ENCODE measurements at places on chromosomes 12 and 14.

- DNase-seq: no peak
Observed at GRCh38 chr12:21340403-21340802, 5.7 kb upstream of the SLCO1A2 start.

DNA sequence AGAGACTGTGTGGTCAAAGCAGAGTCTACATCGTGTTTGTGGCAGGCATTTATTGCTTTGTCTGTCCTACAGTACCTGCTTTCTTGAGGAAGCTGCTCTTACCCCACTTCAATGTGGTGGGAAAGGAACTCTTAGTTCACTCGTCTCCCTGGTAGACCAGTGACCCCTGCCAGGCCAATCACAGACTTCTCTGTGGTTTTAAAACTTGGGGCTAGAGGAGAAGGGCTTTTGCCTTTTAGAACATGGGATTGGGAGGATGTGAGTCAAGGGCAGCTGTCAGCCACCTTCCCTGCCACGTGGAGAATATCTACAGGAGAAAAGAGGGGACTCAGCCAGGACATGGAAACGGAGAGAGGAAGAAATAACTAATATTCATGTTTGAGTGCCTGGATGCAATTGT is 36.8 kb upstream of the TMED10 start:
- DNase-seq: no peak

- no peak for DNase-seq
Observed at GRCh38 chr14:58763210-58763609, 125.4 kb downstream of the DACT1 start.

- DNase-seq: no peak
Observed at GRCh38 chr14:54267172-54267571, 129.6 kb upstream of the CDKN3 start.

DNA sequence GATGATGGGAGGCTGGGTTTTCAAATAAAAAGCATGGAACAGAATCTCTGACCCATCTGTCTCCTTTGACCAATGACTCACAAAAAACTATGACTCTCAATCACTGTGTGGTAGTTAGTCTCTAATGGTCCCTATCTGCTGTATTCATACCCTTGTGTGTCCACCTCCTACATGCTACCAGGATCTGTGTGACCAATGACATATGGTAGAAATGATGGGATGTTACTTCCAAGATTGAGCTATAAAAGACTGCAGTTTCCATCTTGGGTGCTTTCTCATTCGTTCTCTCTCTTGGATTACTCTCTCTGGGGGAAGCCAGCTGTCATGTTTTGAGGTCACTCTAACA is 144.7 kb upstream of the BTG1 start:
- no peak for DNase-seq

- DNase-seq: peak; percentile 20
Observed at GRCh38 chr12:54526812-54527630, 22.4 kb upstream of the PDE1B start.

DNA sequence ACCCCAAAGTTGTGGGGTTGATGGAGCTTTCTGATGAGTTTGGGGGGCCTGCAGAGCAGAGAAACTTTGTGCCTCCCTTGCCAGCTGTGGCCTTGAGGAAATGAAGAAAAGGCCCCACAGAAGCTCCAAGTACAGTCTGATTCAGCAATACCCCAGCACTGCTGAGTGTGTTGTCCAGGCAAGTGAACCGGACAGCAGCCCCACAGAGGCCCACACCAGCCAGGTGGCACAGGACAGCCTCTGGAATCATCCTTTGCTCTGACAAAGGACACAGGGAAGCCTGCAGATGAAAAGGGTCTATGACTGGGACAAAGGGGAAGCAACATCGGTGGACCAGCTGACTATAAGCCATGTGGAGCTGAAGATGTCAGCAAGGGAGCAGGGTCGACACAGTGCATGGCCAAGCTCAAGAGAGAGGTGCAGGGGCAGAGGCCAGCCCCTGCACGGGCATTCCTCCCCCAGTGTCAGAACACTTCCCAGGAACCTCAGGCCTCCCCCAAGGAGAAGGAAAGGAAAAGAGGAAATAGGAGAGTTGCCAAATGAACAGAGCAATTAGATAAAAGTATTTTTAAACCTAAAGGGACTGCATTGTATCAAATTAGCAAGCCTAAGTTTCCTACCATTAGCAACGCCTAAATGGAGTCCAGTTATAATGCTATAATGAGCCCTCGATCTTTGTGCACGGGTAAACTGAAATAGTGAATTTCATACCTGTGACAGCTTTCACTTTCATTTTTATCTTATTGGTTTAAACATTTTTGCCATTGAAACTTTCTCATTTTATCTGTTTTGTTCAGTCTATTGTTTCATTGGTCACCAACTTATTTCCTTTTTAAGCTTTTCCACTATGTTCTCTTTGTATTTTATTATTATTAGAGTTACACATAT is 46.3 kb upstream of the PTGDR start:
- no peak for DNase-seq

DNA sequence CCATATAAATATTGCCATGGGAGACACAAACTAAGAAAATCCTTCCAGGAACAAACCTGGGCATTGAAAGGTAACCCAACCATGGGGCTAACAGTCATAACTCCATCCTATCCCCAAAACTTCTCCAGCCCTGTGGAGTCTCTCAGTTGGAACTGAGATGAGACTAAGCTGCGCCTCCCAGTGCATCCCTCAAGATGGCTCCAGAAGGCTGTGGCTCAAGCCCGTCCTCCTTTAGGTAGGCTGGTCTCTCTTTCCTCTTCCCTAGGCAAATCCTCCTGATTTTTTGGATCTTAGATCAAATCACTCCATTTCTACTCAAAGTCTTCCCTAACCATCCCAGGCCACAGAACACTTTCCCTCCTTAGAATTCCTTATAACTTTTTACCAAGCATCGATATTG is 364.3 kb upstream of the CCDC196 start:
- no peak for DNase-seq

DNA sequence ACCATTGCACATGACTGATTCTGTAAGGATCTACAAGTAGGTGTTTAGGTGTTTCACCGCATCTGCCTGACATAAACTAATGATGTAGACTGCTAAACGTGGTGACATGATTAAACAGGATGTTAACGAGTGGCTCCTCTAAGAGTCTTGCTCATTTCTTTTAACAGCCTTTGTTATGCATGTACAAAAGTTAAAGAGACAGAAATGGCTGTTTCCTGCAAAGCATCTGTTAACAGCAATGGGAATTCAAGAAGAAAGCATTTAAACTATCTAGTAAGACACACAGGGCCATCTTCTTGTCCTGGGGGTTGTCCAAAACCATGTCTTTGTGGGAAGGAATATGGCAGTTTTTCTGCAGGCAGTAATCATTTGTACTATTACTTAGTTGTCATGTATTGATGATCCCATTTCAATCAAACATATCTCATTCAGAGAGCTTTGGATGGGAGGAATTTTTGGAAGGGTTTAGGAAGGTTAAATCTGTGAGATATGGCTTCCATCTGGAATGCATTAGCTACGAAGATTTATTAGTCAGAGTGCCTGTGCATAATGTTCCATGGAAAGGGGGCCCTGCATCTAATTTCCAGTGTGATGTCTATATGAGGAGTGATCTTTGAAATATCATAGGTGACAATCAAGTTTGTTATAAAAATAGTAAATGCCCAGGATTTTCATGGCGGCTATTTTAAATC is 495.1 kb downstream of the EGLN3 start:
- no peak for DNase-seq

DNA sequence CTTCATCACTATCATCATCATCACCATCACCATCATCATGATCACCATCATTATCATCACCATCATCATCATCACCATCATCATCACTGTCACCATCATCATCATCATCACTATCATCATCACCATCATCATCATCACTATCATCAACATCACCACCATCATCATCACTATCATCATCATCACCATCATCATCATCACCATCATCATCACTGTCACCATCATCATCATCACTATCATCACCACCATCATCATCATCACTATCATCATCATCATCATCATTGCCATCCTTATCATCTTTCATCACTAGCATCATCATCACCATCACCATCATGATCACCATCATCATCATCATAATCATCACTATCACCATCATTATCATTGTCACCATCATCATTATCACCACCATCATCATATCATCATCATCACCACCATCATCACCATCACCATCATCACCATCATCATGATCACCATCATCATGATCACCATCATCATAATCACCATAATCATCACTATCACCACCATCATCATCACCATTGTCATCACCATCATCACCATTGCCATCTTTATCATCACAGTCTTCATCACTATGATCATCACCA is 38.1 kb downstream of the SVOP start:
- DNase-seq: no peak

- DNase-seq: no peak
Observed at GRCh38 chr12:38544330-38545066, 227.9 kb downstream of the ALG10B start.

DNA sequence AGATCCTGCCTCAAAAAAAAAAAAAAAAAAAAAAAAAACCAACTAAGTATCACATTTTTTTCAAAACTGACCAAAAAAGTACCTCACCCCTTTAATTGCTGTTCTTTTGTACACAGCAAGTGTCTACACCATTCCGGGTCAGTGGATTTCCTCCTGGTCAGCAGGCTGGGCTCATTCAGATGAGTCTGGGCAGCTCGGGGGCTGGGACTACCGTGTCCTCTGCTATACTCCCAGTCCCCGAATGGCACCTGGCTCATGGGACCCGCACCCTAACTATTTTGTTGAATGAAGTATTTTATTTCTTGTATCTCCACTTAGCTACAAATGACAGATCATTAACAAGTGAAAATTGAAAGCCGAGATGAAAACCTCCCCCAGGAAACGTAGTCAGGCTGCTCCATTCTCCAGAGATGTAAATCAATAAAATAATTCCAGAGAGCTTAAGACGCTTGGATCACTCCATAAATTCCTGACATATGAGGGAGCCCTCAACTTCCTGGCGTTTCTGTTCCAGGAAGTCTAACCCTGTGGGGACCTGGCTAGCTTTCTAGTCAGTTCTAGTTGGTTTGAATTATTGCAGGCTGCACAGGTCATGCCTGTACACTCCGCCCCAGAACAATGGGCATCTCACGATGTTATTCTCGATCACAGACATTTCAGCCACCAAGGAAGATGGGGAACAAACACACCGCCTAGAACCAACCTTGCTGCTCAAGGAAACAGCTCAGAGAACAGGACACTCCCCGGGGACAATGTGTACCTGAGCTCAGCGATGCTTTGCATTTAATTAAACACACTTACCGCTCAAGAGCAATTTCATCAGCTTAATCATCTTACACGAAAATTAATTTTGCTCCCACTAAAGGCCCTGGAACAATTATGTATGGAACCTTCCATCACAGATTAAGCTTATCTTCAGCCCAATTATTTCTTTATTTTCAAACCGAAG is 76.3 kb downstream of the RIMBP2 start:
- no peak for DNase-seq

- DNase-seq: no peak
Observed at GRCh38 chr12:14982562-14982961, 9.7 kb downstream of the PDE6H start.

DNA sequence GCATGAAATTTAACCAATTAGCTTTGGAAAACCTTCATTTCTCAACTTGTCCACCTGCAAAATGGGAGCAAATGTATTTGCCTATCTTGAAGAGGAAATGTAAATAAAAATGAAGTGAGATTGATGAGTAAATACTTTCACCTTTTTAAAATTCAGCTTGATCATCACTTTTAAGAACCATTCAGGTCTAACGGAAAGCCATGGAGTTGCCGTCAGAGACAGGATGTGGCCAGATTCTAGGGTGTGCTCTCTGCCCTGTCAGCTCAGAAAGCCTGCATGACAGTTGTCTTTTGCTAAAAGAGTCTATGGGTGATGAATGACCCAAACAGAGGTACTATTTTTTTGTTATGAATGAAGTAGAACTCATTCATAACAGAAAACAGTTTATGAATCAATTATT is 104.3 kb upstream of the SLC35F4 start:
- DNase-seq: no peak

DNA sequence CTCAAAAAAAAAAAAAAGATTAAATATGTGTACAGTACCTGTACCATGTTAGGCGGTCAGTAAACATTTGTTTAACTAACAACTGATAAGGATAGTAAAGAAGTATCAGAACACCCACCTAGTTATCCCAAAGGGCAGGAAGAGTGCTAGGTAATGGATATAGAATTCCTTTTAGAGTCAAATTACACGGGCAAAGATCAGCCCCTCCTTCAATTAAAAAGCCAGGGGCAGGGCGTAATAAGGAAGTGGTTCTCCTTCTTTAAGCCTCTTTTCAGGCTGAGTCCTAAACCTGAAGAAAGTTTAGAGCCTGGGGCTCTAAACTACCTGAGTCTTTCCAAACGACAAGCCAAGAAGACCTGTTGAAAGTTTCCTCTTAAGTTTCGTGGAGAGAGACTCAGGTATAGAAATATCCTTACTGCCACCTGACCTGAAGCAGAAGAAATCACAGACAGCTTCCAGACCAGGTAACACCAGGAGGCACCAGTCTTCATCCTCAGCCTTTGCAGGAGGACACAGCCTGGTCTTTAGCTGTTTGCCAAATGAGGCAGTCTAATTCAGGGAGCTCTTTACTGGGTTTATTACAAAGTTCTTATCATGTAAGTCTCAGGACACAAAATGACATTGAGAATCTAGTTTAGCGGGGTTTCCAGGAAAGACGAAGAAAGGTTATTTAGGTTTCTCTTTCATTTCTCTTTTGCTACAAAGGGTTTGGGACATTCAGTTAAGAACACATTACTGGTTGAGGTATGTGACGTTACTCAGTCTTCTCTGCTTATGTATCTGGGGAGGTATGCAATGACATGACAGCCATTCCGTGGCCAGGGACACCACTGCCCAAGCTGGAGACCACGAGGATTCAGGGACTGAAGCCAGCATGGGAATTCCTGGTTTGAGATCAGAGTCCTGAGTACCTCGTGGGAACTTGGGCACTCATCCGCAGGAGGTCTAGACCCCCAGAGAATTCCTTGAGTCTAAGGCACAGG is at the start of gene BCL2L14:
Gene BCL2L14 (plus strand): TSS at position 266 of the 983 bp plus-strand sequence. CDS start 8,367 bp downstream, outside the sequence.
- no peak for DNase-seq

- DNase-seq: no peak
Observed at GRCh38 chr14:23657959-23658470, 21.9 kb downstream of the DHRS2 start.

- no peak for DNase-seq
Observed at GRCh38 chr12:108816652-108817335, 40.6 kb downstream of the SSH1 start.

GRCh38 chr12:104719700-104720338 is 238.3 kb downstream of the SLC41A2 start:
- no peak for DNase-seq

DNA sequence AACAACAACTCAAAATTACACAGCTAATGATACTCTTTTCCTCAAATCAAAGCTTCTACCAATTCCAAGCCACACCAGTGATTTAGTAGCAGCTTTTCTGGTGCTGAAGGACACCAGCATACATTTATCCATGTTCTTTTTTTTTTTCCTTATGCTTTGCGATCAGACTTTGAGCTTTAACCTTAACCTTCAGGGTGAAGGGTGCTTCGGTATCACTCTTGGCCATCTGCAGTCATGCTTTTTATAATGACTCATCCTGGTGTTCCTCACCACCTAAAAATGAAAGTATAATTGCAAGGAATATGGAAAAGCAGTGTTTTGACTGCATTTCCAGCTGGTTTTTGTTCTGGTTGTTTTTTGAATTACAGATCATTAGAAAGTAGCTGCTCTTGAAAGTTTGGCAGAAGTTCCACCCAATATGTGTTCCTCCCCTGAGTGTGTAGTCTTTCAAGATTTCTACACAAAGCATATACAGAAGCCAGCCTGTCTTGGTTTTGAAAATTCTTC is 1.3 kb upstream of the SLC41A2 start:
- no peak for DNase-seq

- no peak for DNase-seq
Observed at GRCh38 chr14:59905188-59905587, 14.8 kb upstream of the LRRC9 start.

- no peak for DNase-seq
Observed at GRCh38 chr14:75991753-75992152, 6.2 kb downstream of the IFT43 start.

- no peak for DNase-seq
Observed at GRCh38 chr14:70962935-70963334, 55.7 kb downstream of the PCNX1 start.

All from anterior cingulate cortex (tissue), 58 donors.